ENCODE measurements at places on chromosomes 5 and 9.

DNA sequence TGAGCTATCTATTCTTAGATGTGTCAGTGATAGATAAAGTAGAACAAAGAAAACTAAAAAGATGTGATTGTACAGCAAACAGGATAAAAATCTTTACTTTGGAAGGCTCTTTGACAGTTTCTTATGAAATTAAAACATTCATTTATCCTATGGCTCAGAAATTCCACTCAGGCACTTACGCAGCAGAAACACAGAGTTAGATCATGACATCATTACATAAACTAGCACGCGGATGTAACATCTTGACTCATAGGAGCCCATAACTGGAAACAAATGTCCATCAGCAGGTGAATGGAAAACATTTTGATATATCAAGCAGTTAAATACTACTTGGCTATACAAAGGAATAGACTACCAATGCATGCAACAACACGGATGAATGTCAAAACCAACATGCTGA, 45.3 kb downstream of the ICE1 start:
- no peak for DNase-seq

DNA sequence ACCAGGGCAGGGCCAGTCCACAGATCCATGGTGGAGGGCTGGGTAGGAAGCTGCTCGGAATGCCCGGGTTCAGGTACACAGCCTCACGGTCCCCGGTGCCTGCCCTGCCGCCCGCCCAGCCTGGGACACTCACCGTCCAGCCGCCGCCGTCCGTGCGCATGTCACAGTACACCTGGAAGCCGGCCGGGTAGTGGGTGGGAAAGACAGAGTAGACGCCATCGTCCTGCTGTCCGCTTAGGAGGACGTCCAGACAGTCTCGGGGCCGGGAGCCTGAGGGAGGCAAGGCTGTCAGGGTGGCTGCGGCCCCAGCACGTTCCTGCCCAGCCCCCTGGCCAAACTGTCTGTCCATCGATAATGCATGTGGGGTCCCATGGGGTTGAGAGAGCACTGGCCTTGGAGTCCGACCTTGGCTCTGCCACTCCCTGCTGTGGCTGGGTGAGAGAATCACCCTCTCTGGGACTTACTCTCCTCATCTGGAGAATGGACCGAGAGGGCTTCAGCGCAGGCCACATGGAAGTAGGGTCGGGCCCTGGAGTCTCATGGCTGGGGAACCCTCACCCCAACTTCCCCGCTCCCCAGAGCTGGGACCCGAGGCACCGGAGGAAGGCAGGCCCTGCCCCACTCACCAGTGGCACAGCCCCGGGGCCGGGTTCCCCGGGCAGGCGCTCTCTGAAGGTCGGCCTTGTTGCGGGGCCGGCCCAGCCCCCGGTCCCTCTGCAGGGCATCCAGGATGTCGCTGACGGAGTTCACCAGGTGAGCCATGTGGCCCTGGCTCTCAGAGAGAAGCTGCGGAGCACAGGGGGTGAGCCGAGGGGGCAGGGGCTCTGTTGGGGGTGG, 15.2 kb downstream of the FIBCD1 start:
- DNase-seq, result no peak

DNA sequence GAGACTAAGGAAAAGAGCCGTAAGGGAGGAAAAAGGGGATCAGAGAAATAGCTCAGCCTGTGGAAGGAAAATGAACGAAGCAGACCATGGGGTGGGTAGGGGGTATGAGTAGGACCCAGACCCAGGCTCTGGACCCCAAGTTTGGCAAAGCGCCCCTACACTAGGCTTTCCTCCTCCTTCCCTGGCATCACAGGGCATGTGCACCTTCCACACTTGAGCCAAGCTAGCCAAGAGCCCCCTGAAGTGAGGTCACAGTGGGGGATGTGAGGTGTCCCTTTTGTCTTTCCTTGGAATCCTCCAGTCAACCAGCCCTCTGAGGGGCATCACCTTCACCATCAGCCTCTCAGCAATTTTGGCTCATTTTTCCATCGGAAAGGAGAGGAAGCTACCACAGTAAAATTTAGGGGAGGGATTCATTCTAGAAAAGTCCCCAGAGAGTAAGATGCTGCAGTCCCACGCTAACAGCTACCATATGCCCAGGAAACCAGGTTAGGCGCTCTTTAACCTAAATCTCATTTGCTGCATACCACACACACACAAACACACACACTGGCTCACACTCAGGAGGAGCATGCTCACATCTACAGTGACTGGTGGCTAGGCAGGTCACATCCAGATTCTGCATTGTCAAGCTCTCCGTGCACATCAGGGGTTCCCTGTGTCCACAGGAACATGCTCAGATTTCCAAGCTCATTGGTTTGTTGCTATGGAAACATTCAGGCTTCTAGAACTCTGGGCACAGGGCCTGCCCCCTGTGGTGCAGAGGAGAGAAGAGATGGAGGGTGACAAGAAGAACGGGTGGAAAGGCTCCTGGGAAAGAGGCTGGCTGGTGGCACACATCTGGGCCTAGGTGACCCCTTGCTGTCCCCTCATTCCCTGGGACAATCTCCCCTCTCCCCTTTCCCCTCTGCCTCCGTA, 9.9 kb downstream of the REEP2 start:
- DNase-seq, result no peak

GRCh38 chr9:13675638-13676000, 396.1 kb upstream of the MPDZ start:
- DNase-seq, result no peak

- no peak for DNase-seq
These were observed 191.9 kb upstream of the SEMA6A start for GRCh38 chr5:116766470-116766947.

DNA sequence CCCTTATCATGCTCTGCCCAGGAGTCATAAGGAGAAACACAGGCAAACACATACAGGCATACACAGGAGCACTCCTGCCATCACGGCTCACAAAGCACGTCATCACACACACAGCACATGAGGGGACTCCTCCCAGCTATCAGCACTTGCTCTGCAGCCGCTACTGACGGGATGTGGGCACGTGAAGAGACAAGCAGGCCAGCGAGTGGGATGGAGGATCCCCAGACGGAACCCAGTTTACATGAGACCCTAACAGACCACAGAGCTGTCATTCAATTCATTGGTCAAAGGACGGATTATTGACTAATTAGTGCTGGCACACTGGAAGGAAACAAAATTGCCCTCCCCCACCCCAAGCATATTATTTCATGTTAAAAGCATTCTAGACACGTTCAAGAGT, 53.6 kb downstream of the SEMA4D start:
- peak; percentile 77 for DNase-seq

GRCh38 chr9:2299156-2299842, 284.2 kb downstream of the SMARCA2 start:
- DNase-seq, result no peak

Measured in CD4-positive, alpha-beta T cell treated with Interleukin-6 for 4 hours (primary cell).